ENCODE measurements at places on chromosomes 12 and 14. TPM values are rescaled to one million over a fixed set of nuclear protein-coding genes. Genes with fewer than 3 reads are reported as not detected.

- DNase-seq = no peak
Observed at GRCh38 chr12:114655934-114656749, 27.8 kb downstream of the TBX3 start.

DNA sequence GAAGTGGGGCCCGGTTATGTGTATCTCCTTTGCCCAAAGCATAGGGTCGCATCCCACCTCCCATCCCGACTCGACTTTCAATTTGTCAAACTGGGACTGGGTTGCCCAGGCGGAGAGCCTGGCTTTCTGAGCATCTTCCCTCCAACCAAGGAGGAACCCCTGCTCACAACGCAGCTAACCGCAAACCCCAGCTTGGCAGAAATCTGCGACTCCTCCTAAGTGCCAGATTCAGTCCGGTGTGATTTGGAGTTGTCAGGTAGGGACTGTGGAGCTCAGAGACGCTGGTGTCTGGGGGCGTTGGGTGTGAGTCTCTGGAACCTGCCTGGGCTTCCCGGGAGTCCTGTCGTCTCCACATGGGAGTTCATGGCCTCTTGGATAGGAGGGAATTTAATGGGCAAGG is 1126.7 kb downstream of the AACS start:
- no peak for DNase-seq

GRCh38 chr14:49497267-49497666 is 88.9 kb downstream of the RPS29 start:
- no peak for DNase-seq

DNA sequence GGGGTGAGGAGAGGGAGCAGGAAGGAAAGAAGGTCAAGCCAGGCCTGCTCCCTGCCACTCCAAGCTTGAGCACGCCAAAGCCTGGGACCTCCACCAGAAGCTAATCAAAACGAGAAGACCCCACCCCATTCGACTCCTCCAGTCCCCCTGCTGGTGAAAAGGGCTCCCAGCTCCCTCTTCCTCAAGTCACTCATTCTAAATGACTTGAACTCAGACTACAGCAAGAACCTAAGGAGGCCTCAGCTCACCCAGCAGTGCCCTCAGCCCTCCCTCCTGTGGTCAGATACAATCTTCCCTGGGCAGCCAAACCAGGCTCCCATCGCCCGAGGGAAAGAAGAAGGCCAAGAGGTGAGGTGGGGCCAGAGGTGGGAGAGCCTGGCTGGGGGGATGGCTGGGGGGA is 17.4 kb downstream of the HDAC7 start:
- DNase-seq = no peak

- DNase-seq = no peak
Observed at GRCh38 chr12:79514730-79515529, 175.8 kb downstream of the PAWR start.

Gene NR1H4
- 11.9 TPM for polyA plus RNA-seq

DNA sequence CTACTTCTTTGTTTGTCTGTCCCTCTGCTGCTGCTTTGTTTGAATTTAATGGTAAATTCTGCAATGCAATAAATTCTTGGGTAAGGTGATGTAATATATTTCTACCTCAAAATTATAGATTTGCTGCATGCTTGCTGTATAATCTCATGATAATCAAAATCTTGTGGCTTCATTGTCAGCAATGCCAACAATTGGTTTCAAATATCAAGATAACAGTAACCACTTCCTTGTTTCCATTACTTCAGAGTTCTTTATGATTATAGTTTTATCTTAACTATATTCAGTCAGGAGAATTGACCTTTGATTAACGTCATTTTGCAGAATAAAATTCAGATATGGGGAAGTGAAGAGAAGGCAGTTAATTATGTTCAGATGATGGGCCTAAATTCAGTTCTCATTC is 30.2 kb upstream of the RNU6-8 start:
- DNase-seq = no peak

DNA sequence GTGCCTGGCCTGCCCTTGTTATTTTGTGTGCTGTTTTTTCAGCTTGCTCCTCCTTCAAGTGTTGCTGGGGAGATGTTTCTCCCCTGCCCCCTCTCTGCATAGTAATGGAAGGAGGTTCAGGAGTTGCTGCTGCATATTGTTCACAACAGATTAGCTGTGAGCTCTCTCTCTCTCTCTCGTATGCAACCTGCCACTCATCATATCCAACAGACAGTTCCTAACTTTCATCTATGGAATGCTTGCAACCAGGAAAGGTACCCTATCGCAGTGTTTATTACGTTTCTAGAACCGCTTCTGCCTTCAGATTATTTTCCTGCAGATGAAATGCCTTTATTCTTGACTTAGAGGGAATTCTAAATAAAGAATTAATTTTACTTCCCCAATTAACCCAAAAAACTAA is 372.9 kb downstream of the RMST start:
- no peak for DNase-seq

- DNase-seq = no peak
Observed at GRCh38 chr14:104559804-104560585, 19.6 kb upstream of the C14orf180 start.

DNA sequence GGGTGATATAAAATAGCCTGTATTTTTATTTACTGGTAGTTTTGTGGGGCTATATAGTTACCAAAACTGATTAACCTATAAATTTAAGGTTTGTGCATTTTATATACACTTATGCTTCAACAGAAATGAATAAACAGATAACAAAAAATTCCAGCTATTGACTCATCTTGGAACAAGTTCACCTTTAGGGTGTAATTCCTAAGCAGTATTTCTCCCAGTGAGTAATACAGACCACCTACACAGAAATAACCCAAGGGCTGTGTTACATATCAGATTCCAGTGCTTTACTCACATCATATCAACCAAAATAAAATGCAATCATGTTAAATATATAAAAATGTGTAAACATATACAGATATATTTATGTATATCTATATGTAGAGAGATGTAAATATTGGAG is 345.6 kb downstream of the ADAMTS20 start:
- no peak for DNase-seq

GRCh38 chr14:66228267-66228970 is 257.8 kb upstream of the CCDC196 start:
- no peak for DNase-seq

DNA sequence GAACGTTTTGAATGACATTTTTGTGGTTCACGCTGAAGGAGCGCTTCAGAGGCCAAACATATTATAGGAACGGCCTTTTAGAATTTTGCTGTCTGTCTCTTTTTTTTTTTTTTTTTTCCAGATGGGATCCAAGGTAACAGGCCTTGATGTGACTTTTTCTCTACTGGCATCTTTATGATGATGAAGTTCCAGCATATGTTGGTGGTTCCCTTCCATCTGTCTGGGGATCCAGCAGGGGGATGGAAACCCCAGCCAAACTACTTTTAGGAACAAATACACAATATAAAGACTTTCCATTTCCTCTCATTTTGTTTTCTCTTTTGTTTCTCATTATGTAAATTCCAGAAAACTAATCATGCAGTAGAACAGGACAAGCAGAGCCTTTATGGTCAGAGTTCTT is 239.3 kb upstream of the PRICKLE1 start:
- DNase-seq = no peak

Measured in renal cortex interstitium (tissue), 15 donors.